ENCODE measurements at places on chromosomes 1 and 21.

DNA sequence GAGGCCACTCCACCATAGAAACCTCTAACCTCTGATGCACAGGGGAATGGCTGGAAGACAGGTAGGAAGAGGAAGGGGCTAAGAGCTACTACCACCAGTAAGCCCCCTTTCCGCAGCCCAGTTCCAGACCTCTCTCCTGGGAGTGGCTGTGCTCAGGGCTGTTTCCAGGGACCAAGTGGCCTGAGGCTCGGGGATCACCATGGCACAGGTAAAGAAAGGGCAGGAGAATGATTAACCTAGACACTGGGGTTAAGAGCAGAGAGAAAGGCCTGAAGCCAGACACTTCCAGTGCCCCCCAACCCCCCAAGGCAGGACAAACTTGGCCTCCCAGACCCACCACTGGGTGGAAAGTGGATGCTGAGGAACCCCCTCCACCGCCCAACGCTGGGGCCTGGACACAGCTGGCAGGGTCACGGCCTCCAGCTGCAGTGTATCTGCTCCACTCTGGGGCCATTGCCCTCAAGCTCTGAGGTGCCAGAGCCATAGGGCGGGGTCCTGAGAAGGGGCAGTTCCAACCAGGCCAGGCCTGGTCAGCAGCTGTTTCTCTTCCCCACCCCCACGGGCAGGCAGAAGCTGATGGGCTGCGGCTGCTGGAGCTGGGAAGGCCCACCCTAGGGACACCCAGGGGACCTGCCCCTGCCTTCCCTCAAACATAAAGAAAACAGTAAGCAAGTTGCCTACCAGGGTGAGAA, 2.6 kb downstream of the TAGLN2 start:
- no peak for DNase-seq

DNA sequence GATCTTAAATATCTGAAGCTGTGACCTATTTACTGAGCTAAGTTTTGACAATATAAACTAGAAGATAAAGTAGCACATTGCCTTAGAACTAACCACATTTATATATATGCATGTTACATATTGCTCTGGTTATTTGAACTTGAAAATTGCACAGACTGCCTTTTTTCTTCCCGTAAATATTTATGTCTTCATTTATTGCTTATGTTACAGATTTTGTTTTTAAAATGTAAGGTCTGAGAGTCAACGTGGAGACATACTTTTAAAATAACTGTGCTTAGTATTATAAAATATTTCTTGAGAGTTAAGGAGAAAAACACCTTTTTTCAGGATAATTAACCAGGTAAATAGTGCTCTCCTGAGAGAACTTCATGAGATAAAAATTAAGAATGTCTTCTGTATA, 3.1 kb downstream of the RPS6KC1 start:
- no peak for DNase-seq

DNA sequence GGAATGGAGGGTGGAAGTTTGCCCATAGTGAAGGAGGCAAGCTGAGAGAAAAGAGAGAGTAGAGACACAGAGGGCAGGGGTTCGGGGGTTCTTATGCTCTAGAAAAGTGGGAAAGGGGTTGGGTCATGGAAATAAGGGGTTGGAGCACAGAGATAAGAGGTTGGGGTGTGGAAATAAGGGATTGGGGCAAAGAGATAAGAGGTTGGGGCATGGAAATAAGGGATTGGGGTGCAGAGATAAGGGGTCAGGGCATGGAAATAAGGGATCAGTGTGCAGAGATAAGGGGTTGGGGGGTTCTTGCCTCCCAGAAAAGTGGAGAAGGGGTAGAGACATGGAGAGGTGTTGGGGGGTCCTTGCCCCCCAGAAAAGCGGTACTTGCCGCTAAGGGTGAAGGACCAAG, 56.2 kb downstream of the SFPQ start:
- no peak for DNase-seq

GRCh38 chr21:35034203-35034926, 14.7 kb downstream of the RUNX1 start:
- DNase-seq, result no peak

DNA sequence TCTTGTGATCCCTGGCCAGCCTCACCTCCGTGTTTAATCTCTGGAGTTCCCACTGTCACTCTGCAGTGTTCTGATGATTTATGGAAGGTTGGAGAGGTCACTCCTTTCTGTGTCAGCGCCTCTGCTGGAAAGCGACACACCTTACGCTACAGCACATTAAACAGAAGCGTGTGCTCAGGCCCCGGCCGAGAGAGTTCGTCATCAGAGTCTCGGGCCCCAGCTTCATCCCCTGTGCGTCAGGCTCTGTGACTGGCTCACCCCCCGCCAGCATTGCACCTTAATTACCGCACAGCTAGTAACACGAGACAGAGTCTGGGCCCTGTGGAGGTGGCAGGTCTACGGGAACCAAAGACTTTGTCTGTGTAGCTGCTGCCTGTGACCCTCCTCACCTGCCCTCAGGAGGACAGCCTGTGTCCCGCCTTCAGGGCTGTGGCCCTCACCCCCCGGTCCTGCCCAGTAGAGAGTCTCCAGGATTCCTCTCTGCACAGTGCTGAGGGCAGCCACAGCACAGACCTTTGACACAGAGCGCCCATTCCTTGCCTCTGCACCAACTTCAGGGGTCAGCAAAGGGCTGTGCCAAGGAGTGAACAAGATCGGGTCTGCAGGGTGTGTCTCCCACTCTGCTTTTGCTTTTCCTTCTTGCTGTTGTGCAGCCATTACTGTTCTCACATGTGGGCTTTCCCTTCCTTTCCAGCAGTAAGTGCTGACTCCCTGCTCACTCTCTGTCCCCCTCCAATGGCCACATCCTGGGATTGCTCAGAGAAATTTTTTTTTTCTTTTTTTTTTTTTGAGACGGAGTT, 157.6 kb downstream of the PGBD5 start:
- DNase-seq, result no peak

GRCh38 chr1:116916002-116916401, 6.3 kb downstream of the PTGFRN start:
- DNase-seq, result no peak

DNA sequence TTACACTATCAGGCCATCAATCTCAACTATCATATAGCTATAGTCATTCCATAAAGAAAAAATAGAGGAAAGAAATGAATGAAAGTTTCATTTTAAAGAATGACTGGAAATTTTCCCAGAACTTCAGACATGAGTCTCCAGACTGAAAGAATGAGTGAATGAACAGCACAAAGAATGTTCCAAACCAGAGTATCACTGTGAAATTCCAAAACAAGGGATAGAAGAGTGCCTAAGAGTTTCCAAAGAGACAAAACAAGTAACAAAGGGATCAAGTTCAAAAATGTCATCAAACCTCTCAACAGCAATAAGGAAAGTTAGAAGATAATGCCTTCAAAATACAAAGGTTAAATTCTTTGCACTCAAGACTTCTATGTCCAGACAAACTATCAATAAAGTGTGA, 114.9 kb downstream of the DENND1B start:
- DNase-seq, result no peak

- DNase-seq, result no peak
These were observed 497.0 kb downstream of the RWDD3 start for GRCh38 chr1:95730986-95731385.

DNA sequence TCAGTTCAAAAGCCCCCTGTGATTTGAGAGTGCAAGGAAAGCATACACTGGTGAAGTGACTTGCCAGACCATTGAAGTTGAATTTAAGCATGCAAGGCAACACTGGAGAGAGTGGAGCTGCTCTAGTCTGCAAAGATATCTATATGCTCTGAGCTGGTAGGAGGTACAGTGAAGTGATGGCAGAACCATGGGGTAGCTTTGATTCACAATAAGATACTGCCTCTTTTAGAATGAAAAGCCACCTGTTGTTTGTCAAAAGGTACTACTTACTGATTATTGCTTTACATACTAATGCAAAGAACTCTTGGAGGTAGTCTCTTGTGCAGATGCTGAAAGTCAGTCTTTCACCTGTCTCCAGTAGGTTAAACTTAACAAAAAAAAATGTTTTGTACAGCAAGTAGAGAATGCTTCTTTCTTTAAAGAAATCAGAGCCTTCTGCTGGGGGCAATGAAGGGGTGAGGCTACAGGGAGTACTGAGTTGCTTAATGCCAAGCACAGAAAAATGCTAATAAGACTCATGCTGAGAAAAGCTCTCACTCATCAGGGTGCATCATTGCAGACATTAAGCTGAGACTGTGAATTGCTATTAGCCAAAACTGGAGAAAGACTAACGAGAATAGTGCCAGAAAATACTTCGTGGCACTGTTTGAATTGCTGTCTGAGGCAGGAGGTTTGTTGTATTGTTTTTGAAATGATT, 1150.5 kb upstream of the TMPRSS15 start:
- DNase-seq, result no peak

DNA sequence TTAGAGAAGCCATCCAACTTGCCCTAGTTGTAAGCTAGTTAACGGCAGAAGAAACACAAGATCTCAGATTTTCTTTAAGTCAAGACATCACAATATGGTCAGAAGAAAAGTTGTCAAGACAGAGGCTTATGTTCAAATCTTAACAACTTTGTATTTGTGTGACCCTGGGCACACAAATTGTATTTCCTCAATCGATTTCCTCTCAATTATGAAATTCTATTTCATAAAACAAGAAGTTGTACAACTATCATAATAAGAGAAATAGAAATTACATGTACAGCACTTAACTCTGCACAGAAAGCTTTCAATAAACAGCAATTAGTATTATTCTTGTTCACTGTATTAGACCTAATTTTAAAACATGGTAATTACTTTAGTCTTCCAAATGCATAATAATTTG, 62.9 kb upstream of the SDC3 start:
- DNase-seq, result no peak

DNA sequence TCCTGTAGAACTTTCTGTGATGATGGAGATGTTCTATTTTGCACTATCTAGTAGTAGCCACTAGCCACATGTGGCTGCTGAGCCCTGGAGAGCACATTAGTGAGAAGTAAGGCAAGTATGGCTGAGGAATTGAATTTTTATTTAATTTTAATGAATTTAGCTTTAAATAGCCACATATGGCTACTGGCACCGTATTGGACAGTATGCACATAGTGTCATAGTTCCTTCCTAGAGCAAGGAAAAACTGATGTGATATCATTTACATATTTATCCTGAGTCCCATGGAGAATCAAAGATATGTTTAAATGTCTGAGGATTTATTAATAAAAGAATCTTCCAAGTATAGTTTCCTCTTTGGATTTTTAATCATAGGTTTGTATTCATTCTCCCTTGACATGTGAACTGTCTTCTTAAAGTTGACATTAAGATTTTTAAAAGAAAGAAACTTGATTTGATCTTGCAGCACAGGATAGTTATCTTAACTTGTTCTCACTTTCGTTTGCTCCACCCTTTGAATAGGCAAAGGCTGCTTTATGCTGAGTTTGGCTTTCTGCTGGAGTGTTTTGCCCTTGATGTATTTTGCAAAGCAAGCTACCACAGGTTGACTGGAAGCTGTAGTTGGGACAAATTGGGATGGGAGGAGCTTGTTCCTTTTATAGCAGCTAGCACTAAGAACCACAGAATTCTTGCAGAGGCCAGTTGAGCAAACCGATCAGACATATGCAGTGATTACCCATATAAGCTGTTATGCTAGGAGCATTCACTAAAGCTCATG, 129.7 kb downstream of the VPS13D start:
- DNase-seq, result no peak

Data from stimulated activated CD4-positive, alpha-beta T cell treated with anti-CD3 and anti-CD28 coated beads, TNF-alpha, amount 100 ng/mL, for 1 hour (primary cell).